ENCODE measurements at places on chromosomes 6 and 20.
A peak's percentile ranks its signal among the peaks of the same experiment; 100 is the strongest.

DNA sequence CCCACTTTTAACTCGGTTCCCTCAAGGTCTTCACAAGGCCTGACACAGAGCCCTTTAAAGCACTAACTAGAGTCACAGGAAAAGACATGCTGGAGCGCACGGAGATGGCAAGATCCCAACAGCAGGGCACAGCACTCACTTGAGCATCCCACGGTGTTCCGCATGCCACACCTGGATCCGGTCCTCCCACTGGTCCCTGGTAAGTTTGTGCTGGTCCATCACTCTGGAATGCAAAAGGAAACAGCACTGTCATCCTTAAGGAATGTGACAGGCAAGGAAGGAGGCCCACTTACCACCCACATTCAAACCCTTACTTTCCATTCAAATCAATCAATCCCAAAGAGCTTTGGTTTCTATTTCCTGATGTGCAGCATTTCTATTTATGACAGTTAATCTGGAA, 34.7 kb downstream of the EZR start:
- H3K36me3 ChIP-seq: peaks cover 48% of the 10 kb centered on the region
- H3K4me1 ChIP-seq: peaks cover 20% of the 10 kb centered on the region
- H3K4me3 ChIP-seq: no peak overlapping the region
- H3K27ac ChIP-seq: peak overlapping the region; percentile 24

DNA sequence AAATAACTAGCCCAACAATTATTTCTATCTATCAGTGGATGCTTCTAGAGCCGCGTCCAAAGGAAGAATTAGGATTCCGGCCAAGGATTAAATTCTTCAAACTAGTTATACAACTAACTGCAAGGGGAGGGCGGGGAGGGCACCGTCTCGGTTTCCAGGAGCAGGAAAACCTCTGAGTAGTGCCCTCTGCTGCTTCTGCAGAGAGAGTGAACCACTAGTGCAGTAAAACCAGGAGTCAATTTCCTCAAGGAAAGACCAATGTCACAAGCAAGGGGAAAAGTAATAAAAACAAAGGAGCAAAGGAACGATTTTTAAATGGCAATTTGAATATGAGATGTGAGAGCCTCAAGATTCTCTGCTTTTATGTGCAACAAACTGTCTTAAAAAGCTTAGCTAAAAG, 16.5 kb upstream of the UBE2J1 start:
- H3K4me3 ChIP-seq: no peak overlapping the region
- no peak overlapping the region for H3K27ac ChIP-seq
- H3K36me3 ChIP-seq: no peaks in the 10 kb centered on the region
- peaks cover 17% of the 10 kb centered on the region for H3K4me1 ChIP-seq
- no peaks in the 10 kb centered on the region for H3K27me3 ChIP-seq

- H3K27me3 ChIP-seq: no peaks in the 10 kb centered on the region
- H3K4me1 ChIP-seq: peaks cover 36% of the 10 kb centered on the region
- no peak for DNase-seq
- H3K4me3 ChIP-seq: peak overlapping the region; percentile 54
Measured at GRCh38 chr6:69784595-69785377, 12.0 kb downstream of the LMBRD1 start.

DNA sequence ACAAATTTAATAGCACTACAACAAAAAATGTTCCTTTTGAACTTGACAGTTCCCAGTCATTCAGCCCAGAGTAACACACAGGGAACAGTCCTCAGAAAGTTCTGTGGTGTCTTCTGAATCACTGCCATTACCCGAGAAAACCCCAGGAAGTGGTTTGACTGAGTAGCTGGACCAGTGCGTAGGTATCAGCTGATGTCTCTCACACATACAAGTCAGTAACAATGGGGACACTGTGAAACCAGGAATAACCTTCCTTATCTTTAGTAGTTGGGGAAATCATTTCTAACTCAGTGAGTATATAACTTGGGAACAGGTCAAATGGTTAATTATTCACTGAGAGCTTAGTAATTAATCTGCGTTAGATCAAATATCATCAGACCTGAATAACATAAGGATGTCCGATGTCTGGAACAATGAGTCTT, 73.1 kb downstream of the HIVEP2 start:
- H3K27me3 ChIP-seq: no peaks in the 10 kb centered on the region
- peaks cover 14% of the 10 kb centered on the region for H3K36me3 ChIP-seq
- no peak overlapping the region for H3K4me3 ChIP-seq
- DNase-seq: no peak
- peaks cover 56% of the 10 kb centered on the region for H3K4me1 ChIP-seq
- H3K27ac ChIP-seq: peak overlapping the region; percentile 93

DNA sequence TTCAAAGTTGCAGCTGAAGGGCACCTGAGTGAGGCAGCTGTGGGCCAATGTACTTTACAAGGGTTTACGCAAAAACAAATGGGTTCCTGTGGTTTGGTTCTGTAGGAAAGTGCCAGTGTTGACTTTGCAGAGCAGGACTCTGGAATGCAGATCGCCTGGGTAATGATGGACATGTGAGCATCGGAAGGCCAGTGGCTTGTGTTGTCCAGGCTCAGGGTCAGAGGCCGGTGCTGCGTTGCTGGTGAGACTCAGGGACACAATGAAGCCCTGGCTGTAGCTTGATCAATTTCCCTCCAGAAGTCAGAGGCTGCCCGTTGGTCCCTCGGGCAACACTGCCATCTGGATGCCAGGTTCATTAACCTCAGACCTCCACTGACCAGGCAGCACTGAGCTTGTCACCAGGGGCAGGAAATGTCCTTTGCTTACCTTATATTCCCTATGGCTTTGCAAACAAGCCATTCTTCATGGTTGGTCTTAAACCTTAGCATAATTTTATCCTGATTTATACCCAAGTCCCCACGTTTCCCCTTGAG, 753.4 kb downstream of the QKI start:
- no peak overlapping the region for H3K4me3 ChIP-seq
- no peak overlapping the region for H3K27ac ChIP-seq
- no peaks in the 10 kb centered on the region for H3K4me1 ChIP-seq
- no peak for DNase-seq
- H3K36me3 ChIP-seq: no peaks in the 10 kb centered on the region
- H3K27me3 ChIP-seq: no peaks in the 10 kb centered on the region

GRCh38 chr6:52063584-52064344, 23.6 kb downstream of the PKHD1 start:
- no peaks in the 10 kb centered on the region for H3K36me3 ChIP-seq
- H3K27ac ChIP-seq: no peak overlapping the region
- H3K27me3 ChIP-seq: no peaks in the 10 kb centered on the region
- H3K4me3 ChIP-seq: peak overlapping the region; percentile 76
- DNase-seq: peak; percentile 25

- H3K4me3 ChIP-seq: no peak overlapping the region
- no peaks in the 10 kb centered on the region for H3K27me3 ChIP-seq
- no peaks in the 10 kb centered on the region for H3K4me1 ChIP-seq
- no peak overlapping the region for H3K27ac ChIP-seq
Measured at GRCh38 chr6:88985901-88986300, 22.5 kb upstream of the RNGTT start.

GRCh38 chr20:61692479-61692878, 373.2 kb downstream of the TAF4 start:
- H3K4me3 ChIP-seq: no peak overlapping the region
- H3K27ac ChIP-seq: no peak overlapping the region
- H3K4me1 ChIP-seq: no peaks in the 10 kb centered on the region

DNA sequence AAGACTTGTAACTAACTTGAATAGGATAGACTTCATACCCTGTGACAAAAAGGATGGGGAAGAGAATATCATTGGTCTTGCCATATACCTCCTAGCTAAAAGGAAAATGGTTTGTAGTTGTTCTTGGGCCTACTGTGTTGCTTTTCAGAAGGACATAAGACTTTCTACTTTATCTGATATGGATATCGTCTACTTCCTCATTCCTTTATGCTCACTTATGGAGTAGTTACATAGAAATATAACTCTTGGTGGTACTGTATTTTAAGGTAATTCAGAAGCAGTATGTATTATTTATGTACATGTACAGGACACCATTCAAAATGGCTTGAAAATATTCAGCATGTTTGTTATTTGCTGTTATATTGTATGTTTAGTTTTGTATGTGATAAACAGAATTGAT, 8.0 kb downstream of the FAM217B start:
- DNase-seq: no peak
- peaks cover 4% of the 10 kb centered on the region for H3K4me1 ChIP-seq
- no peaks in the 10 kb centered on the region for H3K27me3 ChIP-seq
- H3K4me3 ChIP-seq: no peak overlapping the region
- H3K27ac ChIP-seq: peak overlapping the region; percentile 56
- peaks cover 8% of the 10 kb centered on the region for H3K36me3 ChIP-seq

DNA sequence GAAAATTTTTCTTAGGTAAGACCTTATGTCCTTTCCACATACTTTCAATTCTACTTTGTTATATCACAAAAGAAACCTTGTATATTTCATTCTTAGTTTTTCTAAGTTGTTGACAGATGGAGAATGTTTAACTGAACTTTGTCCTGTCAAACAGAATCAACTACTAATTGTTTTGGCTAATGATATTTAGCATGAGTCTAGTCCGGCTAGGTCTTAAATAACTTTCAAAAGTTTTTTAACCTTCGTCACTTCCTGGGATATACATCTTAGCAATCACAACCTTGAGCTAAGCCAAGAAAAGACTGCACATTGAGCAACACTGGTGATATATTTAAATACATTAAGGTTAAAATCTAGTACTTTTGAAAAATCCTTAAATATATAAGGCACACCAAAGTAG, 62.9 kb upstream of the RUNX2 start:
- H3K4me3 ChIP-seq: no peak overlapping the region
- H3K4me1 ChIP-seq: peaks cover 5% of the 10 kb centered on the region
- H3K27me3 ChIP-seq: no peaks in the 10 kb centered on the region
- DNase-seq: no peak

DNA sequence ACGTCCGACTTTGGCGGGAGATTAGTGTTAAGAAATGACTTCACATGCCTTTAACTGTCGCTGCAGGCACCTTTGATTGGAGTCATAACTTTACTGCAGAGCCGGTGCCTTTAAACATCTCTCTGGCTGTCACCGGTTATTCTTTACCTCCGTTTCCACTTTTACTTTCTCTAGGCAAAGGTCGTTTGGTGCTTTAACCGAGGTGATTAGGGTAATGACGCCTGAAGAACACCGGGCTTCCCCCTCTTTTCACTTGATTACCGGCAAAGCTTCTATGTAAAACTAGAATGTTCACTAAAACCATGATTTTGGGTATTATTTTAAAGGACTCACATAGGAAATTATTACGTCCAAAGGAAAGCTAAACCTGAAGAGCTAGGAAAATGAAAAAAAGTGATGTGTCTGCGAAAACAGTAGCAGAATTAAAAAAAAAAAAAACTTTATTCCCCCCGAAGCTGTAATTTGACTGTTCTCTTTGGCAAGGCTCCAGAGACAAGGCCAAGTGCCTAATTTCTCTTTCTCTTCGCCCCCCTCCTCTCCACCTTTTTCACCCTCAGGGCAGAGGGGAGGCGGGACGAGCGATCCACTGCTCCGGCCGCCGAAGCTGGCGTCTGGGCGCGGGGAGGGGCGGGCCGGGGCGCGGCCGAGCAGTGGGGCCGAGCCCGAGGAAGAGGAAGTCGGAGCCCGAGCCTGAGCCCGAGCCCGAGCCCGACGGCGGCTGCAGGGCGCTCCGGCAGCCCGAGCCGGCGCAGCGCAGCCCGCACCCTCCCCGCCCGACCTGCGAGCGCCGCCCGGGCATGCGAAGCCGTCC, at the start of gene PLEKHG1:
Gene PLEKHG1 (plus strand): TSS at position 687 of the 811 bp plus-strand sequence. CDS start 133,797 bp downstream, outside the sequence.
- peak; percentile 81 for DNase-seq
- H3K27ac ChIP-seq: peak within 1 kb of the TSS; percentile 100
- H3K4me1 ChIP-seq: peaks cover 42% of the 10 kb centered on the region

DNA sequence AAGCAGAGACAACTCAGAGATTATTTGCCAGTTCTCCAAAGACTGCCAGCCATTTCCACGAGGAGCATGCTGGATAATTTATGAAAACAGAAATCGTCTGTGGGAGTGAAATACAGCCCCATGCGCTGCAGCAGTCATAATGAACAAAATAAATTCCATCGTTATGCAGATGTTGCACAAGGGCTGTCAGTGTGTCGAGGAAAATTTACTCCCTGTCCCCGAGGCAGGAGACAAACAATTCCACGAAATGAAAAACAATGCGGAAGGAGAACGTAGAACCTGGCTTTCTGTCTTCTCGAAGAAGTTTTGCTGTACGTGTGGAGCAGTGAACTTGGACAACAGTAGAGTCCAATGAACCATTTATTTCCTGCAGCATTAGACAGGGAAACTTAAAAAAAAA, 399.4 kb downstream of the CD83 start:
- H3K4me1 ChIP-seq: no peaks in the 10 kb centered on the region
- no peaks in the 10 kb centered on the region for H3K27me3 ChIP-seq
- no peak overlapping the region for H3K4me3 ChIP-seq
- no peak overlapping the region for H3K27ac ChIP-seq
- DNase-seq: no peak

DNA sequence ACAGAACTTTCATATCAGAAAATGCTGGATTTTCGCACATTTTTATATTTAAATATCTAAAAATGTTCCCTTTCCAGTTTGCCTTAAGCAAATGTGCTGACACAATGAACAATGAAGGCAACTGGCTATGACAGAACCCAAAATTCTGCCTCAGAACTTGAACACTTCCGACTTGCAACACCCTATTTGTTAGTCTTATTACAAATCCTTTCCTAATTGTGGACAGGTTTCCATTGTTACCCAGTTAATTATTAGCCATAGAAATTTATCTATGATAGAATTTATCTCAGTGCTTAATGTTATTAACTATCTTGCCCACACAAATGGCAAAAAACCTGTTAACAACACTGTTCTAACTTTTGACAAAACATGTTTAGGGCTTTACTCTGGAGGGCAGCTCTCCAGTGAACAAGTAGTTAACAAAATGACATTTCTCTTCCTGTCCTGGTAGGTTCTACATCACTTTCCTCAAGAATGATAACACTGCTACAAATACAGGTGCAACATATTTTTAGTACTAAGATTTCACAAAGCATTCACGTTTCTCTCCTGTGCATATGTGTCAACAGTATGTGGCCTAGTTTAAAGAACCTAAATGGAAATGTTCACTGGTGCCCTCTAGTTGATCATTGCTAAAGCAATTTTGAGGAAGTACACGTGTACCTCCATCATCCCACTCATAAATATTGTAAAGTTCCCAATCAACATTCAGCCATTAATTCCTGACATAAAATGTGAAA, 58.4 kb downstream of the HIVEP2 start:
- H3K27me3 ChIP-seq: no peaks in the 10 kb centered on the region
- DNase-seq: peak; percentile 43
- peak overlapping the region; percentile 93 for H3K27ac ChIP-seq
- peak overlapping the region; percentile 49 for H3K4me3 ChIP-seq
- peaks cover 9% of the 10 kb centered on the region for H3K36me3 ChIP-seq

DNA sequence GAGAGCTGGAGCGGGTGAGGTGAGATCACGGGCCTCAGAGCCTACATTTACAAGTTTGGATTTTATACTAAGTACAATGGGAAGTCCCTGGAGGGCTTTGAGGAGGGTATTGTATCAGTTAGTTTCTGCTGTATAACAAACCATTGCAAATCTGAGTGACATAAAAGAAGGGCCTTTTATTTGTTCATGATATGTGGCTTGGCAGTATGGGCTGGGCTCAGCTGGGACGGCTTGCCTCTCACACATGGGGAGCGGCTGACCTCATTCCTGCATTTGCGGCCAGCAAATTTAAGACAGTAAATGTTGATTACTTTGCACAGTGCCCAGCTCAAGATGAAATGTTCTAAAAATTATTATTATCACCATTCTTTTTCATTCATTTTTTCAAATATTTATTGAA, 21.7 kb downstream of the GDAP1L1 start:
- DNase-seq: no peak
- no peaks in the 10 kb centered on the region for H3K4me1 ChIP-seq
- H3K27me3 ChIP-seq: peaks cover 2% of the 10 kb centered on the region
- no peak overlapping the region for H3K4me3 ChIP-seq
- peaks cover 9% of the 10 kb centered on the region for H3K36me3 ChIP-seq

- H3K27me3 ChIP-seq: no peaks in the 10 kb centered on the region
- peak within 1 kb of the TSS; percentile 96 for H3K27ac ChIP-seq
- peaks cover 3% of the 10 kb centered on the region for H3K36me3 ChIP-seq
Measured at GRCh38 chr6:154733183-154733625, at the start of gene SCAF8. SCAF8 (plus strand) TSS chr6:154733416; CDS start chr6:154733901, 485 bp downstream.
